ENCODE measurements at places on chromosomes 16 and 17.

GRCh38 chr16:89344458-89344834 lies 126.9 kb downstream of the ZNF778 start:
- DNase-seq = no peak

DNA sequence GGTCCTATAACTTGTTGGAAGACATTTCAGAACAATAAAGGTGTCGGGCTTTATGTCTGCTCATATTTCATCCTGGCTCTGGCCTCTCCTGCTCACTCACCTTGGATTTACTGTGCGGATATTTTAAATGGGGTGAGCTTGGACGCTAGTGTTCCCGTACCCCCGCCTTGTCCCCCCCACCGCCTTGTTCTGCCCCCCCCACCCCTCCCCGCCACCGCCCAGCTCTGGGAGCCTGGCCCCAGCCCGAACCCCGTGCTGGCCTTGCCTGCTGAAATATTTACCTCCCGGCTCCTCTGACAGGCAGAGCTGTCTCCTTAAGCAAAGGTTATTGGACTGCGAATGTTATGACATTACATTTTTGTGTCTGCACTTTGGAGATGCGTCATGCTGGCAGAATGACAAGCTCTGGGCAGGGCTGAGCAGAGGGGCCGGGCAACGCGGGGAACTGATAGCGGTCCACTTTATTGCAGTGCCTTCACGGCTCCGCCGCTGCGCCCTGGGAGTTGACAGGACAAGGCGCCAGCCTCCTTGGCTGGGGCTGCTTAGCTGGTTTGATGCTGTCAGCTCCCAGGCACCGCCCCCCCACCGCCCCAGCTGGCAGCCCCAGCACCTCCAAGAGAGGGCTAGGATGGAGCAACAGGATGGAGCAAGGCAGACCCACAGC lies 222.5 kb upstream of the GSE1 start:
- DNase-seq = no peak

GRCh38 chr17:29682054-29682453 lies 59.3 kb upstream of the CORO6 start:
- no peak for DNase-seq

GRCh38 chr16:17011712-17012111 lies 459.0 kb downstream of the XYLT1 start:
- DNase-seq = no peak

DNA sequence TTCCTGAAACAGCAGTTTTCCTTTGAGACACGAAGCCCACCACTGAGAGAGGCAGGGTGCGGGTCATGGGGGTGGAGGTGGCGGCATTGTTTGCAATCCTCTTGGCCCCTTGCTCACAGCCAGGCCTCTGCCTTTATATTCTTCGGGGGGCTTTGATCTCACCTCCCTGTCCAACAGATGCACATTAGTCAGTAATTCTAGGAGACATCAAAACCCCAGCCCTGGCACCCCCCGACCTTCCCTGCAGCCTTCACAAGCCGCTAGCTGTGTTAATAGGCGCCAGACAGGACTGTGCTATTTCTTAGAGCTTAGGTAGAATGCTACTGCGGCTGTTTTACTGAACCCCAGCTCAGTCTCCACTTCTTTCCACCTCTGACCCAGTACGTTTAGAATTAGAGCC lies 212.6 kb downstream of the RBFOX1 start:
- no peak for DNase-seq

- no peak for DNase-seq
Measured at GRCh38 chr17:44672479-44673093, 16.3 kb downstream of the MEIOC start.

- no peak for DNase-seq
Measured at GRCh38 chr16:73420676-73421075, 372.7 kb upstream of the ZFHX3 start.

DNA sequence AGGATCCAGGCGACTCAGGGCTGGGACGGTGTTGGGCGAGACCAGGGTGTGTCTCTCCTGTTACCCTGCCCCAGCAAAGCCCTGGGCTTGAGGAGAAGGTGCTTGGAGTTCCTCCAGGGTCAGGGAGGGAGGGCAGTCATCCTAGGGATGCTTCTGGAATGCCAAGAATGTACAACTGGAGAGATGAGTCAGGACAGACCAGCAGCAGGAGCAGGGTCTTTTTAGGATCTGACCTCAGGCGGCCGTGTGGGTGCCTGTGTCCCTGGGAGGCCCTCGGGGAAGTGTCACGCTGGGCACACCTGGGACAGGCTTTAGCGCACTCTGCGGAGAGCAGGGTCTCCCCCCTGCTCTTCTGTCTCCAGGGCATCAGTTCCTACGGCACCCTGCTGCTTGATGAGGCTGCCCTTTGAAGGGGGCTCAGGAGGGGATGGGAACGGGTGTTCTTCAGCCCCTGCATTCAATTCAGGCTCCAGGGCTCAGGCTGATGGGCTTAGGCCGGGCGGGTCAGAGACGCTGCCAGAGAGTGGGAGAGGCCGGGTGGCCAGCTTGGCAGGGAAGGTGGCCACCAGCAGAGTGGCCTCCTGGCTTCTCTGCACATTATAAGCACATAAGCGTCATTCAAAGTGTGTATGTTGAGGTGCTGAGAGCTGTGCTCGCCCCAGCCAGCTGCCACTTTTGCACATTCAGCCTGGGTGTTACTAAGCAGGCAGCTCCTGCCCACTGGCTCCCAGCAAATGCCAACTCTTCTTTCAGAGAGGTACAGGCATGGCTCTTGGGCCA lies 8.4 kb upstream of the MTSS2 start:
- no peak for DNase-seq

DNA sequence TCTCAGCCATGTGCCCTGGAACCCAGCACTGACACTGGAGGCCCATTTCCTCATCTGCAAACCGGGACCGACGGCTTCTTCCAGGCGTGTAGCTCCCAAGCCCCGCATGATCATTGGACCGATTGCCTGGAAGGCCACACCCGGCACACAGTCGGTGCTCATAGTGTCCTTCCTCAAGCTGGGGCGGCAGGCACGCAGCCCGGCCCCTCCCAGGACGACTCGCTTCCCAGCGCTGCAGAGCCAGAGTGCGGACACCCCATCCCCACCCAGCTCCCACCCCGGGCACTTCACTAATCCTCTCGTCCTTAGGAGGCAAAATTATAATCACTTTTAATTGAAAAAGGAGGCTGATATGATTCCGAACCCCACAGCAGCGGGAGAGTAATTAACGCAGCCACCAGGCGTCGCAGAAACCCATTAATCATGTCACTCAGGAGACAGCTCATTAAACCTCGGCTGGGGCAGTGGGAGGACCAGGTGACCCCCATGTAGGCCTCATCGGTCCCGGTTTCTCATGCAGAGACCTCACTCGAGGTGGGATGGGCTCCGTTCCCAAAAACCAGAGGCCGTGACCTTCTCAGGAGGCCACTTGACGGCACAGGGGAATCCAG lies 33.1 kb downstream of the ZNF469 start:
- no peak for DNase-seq

GRCh38 chr17:67456103-67456502 lies 79.0 kb downstream of the PITPNC1 start:
- DNase-seq = no peak

- no peak for DNase-seq
Measured at GRCh38 chr16:50887500-50888298, 145.8 kb downstream of the CYLD start.

DNA sequence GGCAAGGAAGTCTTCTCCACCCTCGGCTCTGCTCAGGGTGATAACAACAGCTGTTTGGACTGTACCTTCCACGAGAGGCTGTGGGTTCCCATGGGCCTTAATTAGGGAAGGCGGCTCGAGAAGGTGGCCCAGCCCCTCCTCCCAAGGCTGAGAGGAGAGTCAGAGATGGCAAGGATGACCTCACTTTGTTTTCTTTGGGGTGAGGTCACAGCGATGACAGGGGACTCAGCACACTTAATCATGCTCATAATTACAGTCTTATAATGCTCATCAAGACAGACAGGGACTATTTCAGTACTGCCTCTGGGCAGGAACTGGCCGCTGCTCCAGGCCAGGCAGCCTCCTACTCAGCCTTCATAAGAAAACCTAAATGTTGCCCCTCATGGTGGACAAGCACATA lies 19.7 kb downstream of the WFDC1 start:
- no peak for DNase-seq

DNA sequence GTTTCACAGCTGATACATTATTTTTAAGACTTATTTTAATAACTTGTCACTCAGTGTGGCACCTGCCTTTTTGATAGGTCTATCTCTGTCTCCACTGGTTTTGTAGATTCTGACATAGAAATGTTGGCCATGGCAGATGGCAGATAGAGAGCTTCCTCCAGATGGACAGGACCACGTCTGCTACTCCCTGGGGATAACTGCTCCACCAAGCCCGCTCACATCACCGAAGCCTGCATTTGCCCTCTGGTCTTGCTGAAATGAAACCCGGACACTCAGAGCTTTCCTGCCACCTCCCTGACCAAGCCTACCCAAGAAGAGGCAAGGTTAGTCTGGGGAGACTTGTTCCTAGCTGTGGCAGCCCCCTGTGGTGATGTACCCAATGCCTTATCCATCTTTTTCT lies 16.4 kb upstream of the HAP1 start:
- DNase-seq = no peak

DNA sequence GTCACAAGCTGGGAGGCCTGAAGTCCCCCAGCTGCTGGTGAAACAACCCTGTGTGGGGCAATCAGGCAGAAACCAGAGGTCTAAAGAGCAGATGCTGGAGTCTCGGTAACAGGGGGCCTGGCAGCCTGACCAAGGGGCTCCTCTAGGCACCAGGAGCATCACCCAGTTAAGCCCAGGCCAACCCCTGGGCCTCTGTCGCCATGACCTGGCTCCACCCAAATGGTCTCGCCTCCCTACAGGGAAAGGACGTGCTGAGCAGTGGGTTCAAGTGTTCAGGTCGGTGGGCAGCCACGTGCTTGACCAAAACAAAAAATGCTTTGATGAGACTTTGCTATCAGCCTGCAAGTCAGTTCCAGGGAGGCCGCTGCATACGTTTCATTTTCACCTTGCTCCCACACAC lies 240.3 kb downstream of the ZNF423 start:
- DNase-seq = no peak

GRCh38 chr17:61395983-61396585 lies 3.6 kb upstream of the TBX2 start:
- no peak for DNase-seq

GRCh38 chr17:37759014-37759637 lies 14.3 kb upstream of the HNF1B start:
- no peak for DNase-seq

- DNase-seq = no peak
Measured at GRCh38 chr17:74785096-74785980, 9.2 kb upstream of the NAT9 start.

DNA sequence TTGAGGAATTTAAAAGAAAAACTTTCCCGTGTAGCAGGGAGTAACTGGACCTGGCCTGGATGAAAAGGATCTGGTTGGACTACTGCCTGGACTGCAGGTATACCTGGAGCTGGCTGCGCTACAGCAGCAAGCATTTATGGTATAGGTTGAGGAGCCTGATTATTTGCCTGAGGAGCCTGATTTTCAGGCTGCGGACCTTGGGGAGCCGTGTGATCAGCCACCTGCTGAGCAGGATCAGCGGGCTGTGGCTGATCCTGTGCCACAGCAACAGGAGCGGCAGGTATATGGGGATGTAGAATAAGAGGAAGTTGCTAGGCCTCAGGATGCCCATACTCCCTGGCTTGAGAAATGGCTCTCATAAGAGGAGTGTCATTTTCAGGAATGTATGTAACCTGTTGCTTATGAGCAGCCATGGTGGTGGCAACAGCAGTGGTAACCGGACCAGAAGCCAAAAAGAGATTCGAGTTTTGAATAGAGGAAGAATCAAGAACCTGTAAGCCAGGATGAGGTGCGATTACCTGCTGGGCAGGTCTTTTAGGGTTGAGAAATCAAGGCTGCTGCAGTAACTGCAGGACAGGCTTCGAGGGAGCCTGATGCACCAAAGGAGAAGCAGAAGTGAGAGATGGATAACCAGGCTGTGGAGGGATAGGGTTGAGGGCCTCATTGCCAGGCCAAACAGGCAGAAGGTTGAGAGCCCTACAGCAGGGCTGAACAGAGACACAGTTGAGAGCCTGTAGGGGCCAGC lies 60.9 kb upstream of the ARL4D start:
- DNase-seq = no peak

DNA sequence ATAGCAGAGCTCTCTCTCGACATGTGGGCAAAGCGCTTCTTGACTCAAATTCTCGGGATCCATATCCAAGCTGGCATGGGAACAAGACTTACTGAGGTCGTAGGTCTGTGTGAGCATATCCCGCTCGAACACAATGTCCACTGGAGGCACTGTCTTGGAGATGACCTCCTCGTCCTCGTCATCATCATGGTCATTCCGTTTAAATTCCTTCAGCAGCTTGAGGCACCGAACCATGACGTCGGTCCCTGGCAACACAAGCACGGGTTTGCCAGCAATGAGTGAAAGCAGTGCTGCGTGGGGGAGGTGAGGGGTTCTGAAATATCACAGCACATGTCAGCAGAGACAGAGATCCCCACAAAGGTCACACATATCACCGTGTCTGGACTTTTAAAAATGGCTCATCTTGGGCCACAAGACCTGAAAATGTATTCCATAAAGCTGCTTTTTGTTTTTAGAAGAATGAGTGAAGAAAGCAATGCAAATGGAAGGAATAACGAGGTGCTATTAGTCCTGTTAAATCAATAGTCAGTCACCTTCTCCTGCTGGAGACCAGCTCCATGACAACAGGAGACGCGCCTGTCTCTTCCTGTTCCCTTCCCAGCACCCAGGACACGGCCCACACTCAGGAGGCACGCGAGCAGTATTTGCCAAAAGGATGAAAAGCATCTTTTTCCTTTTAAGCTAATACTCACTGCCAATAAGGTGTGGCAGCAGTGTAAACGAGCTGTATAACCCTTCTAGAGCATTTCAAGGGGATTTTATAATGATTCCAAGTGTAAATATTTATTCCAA lies 37.9 kb downstream of the GTF3C1 start:
- DNase-seq = no peak

DNA sequence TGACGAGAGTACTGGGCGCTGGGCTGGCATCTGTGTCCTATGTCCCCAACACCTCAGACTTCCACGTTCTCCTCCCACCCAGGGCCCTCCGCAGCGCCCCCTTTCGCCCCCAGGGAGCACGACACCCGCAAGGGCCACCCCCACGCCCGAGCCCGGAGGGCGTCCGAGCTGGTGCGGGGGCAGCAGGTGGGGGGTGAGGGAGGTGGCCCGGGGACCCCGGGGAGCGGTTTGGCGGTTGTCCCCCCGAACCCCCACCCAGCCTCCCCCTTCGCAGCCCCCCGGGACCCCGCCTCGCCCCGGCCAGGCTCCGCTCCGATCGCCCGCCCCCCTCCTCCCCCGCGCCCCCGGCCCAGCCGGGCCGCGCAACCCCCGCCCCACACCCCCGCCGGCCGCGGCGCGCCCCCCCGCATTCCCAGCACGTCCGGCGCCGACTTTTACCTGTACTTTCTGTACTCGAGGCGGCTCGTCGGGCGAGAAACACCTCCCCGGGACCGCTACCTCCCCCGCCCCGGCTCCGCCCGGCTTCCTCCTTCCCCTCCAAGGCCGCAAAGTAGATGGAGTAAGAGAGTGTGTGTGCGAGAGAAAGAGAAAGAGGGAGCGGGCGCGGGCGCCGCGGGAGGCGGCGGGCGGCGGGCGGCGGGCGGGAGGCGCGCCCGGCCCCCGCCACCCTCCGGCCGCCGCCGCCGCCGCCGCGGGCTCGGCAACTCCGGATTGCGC lies 901 bp downstream of the CDYL2 start:
- no peak for DNase-seq
